ENCODE measurements at places on chromosomes 5 and 9.

DNA sequence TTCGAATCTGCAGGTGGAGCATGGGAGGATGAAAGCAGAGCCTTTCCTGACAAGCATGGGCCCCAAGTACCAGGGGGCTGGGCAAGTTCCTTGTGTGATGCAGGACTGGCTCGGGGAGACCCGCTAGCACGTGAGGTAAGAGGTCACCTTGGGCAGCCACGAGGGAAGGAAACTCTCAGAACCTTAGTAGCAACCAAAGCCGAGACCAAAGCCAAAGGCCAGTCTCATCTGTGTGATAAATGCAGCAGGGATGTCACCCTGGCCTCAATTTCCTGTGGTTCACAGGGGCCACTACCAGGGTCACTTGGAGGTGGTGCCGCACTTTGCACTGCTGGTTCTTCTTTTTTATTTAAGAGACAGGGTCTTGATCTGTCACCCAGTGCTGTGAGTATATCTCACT, 39.5 kb downstream of the PRRT1B start:
- DNase-seq: no peak

DNA sequence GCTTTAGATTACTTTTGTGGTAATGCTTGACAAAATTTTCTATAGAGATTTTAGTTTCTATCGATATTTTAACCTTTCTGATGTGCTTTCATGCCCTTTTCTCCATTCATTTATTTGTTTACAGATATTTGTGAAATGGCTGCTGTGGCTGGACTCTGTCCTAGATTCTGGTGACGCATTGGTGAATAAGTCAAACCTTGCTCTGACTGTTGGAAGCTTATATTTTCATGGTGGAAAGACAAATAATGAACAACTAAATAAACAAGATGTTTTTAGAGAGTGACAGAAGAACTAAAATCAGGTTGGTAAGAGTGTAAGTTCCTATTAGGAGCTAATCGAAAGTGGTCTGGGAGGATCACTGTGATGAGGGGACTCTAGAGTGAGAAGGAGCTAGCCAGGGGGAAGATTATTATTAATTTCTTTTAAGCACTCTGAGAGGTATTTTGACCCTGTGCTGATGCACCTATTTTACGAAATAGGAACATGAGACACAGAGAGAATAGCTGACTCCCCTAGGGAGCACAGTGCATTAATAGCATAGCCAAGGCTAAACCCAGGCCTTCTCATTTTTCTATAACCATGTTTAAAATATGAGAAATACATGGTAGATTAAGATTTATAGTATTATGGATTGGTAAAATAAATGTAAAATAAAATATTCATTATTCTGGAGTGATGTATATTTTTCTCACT, 411.9 kb upstream of the ARRDC3 start:
- no peak for DNase-seq

DNA sequence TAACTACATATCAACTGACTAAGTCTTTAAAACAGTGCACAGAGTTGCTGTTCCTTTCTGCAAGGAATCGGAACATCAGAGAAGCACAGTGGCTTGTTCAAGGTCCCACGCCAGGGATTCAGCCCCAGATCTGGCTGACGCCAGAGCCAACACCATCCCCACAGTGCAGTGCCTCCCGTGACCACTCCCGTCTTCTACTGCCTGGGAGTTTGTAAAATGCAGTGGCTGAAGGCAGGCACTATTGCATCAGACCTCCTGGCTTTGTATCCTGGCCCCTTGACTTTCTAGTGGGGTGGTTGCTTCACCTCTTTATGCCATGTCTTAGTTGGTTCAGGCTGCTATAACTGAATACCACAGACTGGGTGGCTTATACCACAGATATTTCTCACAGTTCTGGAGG, 131.0 kb downstream of the NSG2 start:
- peak; percentile 59 for DNase-seq

- DNase-seq: no peak
These were observed 75.2 kb upstream of the MPDZ start for GRCh38 chr9:13354733-13355132.

DNA sequence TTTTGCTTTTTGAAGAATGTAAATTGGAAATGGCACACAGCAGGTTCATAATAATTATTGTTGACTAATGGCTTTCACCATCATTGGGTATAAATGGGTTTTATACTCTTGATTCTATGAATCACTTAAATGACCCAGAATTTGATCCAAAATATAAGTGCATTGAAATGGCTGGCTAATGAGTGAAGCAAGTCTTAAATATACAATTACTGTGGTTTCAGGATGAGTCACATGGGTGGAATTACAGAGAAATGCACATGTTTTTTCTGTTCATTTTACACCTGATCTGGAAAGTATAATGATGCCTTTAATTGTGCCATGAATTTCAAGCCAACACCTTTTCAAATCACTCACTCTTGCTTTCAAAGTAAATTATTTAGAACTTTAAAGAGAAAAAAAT, 380.8 kb upstream of the CD180 start:
- no peak for DNase-seq

- no peak for DNase-seq
These were observed 15.3 kb upstream of the GRXCR2 start for GRCh38 chr5:145887976-145888574.

GRCh38 chr5:149053072-149053695, 9.7 kb downstream of the SH3TC2 start:
- no peak for DNase-seq

GRCh38 chr9:81125446-81126092, 563.8 kb downstream of the TLE1 start:
- DNase-seq: no peak

GRCh38 chr5:74626386-74627222, 13.9 kb downstream of the ENC1 start:
- no peak for DNase-seq

Data from Right ventricle myocardium superior (tissue), 1 donor.